ENCODE measurements at places on chromosomes 4 and X.
A peak's percentile ranks its signal among the peaks of the same experiment; 100 is the strongest.

- DNase-seq, result no peak
Measured at GRCh38 chrX:136318156-136318555, 17.4 kb downstream of the ADGRG4 start.

DNA sequence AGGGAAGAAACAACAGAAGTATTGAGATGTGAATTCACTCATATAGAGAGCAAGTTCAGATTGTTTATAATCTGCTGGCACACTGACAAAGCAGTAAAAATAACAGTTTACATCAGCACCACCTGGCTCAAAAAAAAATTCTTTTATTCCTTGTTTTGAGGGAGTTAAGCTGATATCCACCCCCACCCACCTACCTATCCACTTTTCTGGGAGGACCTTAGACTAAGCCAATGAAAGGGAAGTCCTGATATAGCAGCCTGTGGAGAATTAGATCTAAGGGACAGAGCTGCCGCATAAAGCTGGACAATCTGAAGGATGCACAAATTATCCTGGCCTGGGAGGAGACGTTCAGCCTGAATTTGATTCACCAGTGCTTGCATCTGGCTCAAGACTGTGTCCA lies 264.5 kb downstream of the RCHY1 start:
- DNase-seq, result no peak

GRCh38 chr4:152304220-152304619 lies 231.7 kb downstream of the FBXW7 start:
- DNase-seq, result no peak

DNA sequence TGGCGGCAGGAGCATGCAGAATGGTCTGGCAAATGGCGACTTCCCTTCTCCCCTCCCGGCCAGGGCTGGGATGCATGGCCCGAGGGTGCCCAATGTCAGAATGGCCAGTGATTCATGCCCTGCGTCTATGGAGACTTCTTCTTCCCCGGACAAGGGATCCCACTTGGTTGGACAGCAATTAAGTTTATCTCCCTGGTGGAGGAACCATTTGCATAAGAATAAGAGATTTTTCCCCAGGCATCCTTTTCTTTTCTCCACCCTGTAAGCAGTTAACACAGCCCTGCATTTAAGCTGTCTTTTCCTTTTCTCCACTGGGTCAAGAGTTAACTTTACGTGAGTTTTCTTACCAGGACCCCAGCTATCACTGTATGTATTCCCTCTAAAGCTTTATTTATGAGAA lies 856.6 kb downstream of the GLUD2 start:
- DNase-seq, result no peak

GRCh38 chrX:13742397-13743176 lies 8.0 kb downstream of the OFD1 start:
- peak; percentile 44 for DNase-seq

GRCh38 chr4:85777908-85778631 lies 303.1 kb downstream of the ARHGAP24 start:
- DNase-seq, result no peak

DNA sequence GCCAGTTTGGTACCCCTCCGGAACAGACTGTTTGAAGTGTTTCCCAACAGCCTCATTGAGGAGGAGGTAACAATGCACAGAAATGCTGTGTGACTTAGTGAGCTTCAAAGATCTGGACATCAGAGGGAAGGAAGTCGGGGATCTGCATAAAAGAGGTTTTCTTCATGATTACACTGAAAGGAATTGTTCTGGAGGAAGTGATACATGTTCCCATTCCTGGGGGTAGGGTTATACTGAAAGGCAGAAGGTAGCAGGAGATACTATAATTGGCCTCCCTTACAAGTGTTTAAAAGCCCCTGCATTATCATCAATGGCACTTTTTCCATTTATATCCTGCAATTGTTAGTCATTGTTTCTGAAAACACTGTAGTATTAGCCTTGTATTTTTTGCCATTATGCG lies 94.0 kb upstream of the DKK2 start:
- no peak for DNase-seq

- DNase-seq, result no peak
Measured at GRCh38 chr4:8594097-8595038, 1.8 kb downstream of the CPZ start.

DNA sequence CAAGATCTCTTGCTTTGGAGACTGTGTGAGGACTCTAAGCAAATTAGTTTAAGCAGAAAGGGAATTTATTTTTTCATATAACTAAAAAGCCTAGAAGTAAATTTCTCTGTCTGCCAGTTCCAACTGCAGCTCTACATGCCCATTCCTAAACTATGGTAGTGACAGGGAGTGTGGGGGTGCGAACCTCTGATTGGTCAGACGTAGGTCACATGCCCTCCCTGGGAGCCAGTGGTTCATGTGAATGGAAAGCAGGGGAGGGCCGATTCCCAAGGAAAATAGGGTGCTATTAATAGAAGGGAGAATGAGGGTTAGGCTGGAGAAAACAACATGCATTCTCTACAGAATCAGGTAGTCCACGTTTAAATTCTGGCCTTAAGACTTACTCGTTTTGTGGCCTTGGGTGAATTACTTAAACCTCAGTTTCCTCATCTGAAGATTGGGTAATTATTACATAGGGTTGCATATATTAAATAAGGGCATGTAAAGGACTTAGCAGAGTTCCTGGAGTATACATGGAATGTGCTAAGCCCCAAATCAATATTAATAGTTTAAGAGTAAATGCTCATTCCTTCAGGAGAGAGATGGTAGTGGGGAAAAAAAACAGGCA lies 7.2 kb downstream of the RAB33B start:
- DNase-seq, result no peak

- no peak for DNase-seq
Measured at GRCh38 chrX:133544115-133544514, 128.8 kb upstream of the GPC4 start.

DNA sequence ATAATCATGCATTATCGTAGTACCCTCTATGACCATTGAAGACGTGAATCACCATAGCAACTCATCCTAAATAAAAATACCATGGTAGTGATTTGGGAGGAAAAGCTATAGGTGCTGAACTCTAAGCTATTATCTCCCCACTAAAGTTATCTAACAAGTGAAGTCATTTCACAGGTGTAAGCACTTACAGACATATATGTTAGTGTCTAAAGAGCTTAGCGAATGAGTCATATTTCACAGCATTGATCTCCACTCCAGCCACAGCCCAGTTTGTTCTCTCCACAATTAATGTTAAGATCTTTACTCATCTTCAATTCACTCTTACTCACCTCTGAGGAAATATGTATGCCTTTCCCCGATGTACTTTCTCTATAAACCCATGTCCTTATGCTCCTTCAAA lies 57.0 kb downstream of the DCAF8L1 start:
- DNase-seq, result no peak

- DNase-seq, result no peak
Measured at GRCh38 chrX:71586929-71587328, 8.7 kb downstream of the GCNA start.

DNA sequence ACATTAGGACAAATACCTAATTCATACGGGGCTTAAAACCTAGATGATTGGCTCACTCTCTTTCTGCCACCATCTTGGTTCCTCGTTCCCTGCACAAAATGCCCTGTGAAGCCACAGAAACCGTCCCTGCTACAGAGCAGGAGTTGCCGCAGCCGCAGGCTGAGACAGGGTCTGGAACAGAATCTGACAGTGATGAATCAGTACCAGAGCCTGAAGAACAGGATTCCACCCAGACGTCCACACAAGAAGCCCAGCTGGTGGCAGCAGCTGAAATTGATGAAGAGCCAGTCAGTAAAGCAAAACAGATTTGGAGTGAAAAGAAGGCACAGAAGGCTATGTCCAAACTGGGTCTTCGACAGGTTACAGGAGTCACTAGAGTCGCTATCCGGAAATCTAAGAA lies 34.3 kb downstream of the TRIM61 start:
- DNase-seq, result no peak

DNA sequence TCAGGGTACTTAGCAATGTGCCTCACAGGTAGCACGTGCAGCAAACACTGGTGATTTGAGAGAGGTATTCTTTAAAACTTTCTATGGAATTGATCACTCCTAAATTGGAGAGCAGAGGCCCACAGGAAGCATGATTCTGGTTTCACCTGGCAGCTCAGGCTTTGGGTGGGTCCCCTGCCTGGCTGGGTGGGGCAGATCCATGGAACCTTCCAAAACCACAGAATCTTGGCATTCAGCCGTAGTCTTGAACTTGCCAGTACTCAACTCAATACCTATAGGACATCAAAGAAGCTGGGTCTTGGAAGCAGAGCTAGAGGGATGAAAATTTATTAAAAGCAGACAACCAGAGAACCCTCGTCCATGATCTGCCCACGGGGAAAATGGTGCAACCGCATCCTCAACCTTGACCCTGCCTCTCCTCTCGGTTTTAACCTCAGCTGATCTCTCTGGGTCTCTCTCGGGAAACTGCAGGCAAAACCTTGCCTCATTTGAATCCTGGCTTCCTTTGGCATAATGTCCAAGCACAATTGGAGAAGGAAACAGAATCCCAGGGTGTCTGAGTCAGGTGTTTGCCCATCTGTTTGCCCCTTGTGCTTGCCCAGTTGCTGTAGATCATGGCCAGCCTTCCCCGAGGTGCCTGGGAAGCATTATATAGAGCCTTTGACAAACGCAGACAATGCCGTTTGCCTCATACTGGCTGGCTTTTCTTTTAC lies 22.9 kb downstream of the OTOP1 start:
- no peak for DNase-seq

GRCh38 chr4:6695660-6696610 lies 2.3 kb downstream of the S100P start:
- peak; percentile 62 for DNase-seq

GRCh38 chr4:23874536-23874901 lies 15.3 kb downstream of the PPARGC1A start:
- DNase-seq, result no peak

- no peak for DNase-seq
Measured at GRCh38 chrX:112738347-112739033, 58.8 kb upstream of the LHFPL1 start.

DNA sequence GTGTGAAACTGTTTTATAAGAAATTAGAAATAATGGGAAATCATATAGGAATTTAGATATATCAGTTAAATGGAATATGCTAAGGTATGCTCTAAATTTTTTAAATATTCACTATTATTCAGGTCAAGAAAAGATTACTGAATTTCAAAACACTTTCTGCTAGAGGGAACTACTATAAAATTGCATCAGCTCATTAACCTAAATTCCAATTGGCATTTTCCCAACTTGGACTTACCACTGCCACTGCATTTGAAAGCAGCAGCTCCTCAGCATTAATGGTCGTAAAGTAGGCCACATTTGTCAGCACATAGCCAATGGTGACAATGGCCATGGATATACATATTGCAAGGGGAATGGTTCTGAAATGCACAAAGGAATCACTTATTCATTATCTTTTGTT lies 57.3 kb downstream of the SLC7A11 start:
- DNase-seq, result no peak

DNA sequence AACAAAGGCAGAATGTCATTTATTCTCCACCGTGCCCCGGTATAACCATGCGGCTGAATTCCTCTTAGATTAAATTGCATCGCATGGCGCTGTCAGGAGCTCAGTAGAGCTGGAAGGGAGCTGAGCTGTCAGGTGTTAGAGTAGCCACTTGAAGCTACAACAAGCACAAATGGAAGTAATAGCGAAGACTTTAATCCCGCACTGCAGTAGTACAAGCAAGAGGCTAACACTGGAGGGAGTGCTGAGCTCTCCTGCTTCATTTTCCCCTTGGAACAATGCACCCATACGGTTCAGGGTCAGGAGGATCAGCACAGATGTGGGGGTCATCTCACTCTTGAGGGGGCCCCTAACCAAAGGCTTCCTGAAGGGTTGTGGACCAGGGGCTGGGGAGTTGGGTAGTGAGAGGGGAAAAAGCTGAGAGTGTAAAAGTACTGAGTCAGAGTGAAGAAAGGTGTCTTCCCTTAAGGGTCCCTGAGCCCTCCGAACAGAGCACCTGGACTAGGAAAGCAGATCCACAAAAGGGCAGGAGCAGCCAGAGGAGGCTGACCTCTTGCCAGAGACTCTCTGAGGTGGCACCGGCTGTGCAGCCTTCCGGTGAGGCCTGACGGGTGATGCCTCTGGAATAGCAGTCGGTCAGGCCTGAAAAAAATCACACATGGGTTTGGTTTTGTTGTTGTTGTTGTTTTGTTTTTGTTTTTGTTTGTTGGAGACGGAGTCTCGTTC lies 36.0 kb upstream of the CBR4 start:
- DNase-seq, result no peak

GRCh38 chr4:165692082-165692481 lies 181.0 kb upstream of the TLL1 start:
- DNase-seq, result no peak

DNA sequence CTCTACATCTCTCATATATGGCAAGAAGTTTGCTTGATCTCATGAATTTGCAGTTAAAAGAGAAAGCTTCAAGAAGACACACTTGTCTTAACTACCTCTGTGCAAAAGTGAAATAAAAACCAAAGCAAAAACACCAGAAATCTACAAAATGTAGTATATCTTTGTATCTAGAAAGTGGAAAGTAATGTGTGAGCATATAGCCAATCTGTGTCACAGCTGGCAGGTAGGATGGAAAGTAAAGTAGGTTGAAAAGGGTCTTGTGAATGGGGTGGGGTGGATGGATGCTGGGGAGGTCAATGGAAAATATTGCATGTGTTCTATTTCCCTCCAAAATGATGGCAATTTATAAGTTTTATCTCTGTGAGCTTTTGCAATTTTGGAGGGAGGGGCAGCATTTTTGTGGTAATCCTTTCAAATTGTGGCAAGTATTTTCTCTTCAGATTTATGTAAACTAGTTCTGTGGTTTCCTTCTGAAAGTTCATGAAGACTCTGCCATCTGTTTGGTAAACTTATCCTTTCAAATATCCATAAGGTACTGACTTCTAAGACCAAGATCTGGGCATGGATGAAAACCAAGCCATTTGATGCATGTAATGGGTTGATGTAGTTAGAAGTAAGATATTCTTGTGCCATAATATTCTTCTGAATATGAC lies 215.9 kb upstream of the GIMD1 start:
- DNase-seq, result no peak

GRCh38 chr4:68489338-68489737 lies 42.1 kb downstream of the TMPRSS11E start:
- no peak for DNase-seq

- DNase-seq, result no peak
Measured at GRCh38 chr4:128590034-128590740, 219.3 kb upstream of the JADE1 start.

GRCh38 chr4:122666527-122667245 lies 45.8 kb upstream of the IL21 start:
- DNase-seq, result no peak

GRCh38 chr4:152920768-152921167 lies 15.4 kb upstream of the FHDC1 start:
- DNase-seq, result no peak

- peak; percentile 35 for DNase-seq
Measured at GRCh38 chrX:100995469-100995868, 26.0 kb downstream of the ARL13A start.

DNA sequence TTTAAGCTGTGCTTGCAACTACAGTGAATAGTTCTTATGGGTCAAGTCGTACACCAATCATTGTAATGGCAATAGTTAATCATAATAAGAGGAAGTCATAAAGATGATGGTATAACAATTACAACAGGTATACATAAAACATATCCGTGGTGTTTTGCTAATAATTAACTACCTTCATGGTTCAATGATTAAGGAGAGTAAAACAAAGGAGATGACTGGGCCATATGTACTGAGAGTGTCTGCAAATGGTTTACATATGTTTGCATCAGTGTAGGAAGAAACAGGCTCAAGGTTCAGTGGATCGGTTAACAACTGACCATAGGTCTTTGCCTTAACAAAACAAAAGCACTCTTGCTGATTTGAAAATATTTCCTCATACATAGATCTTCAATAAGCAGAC lies 253.0 kb downstream of the COX7B2 start:
- no peak for DNase-seq
